ENCODE measurements at places on chromosomes 11 and 22.

DNA sequence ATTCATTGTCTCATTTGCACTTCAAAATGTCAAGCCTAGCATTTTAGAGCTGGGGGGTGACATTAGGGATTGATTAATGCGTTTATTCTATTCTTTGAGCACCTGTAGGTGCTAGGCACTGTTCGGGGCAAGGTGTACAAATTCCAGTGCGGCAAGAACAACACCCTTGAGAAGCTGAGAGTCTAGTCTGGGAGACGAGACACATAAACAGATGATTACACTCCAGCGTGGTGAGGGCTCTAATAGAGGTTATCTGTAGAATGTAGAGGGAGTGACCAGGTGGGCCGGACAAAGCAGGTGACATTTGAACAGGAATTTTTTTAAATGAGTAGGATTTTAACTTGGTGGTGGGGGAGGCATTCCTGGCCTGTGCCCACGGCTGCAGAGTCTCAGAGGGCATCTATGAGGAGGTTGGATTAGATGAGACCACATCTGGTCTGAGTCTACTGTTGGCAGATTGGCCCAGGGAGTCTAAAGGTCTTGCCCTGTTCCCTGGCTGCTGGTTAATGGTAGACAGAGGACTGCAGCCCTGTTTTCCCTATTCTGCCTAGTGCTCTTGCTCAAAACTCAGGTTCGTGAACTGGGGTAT is 970 bp downstream of the CAT start:
- no peak for DNase-seq

- peak; percentile 48 for DNase-seq
Observed at GRCh38 chr11:133966921-133967598, 10.3 kb upstream of the IGSF9B start.

- no peak for DNase-seq
Observed at GRCh38 chr11:75558939-75559843, 2.9 kb upstream of the SERPINH1 start.

DNA sequence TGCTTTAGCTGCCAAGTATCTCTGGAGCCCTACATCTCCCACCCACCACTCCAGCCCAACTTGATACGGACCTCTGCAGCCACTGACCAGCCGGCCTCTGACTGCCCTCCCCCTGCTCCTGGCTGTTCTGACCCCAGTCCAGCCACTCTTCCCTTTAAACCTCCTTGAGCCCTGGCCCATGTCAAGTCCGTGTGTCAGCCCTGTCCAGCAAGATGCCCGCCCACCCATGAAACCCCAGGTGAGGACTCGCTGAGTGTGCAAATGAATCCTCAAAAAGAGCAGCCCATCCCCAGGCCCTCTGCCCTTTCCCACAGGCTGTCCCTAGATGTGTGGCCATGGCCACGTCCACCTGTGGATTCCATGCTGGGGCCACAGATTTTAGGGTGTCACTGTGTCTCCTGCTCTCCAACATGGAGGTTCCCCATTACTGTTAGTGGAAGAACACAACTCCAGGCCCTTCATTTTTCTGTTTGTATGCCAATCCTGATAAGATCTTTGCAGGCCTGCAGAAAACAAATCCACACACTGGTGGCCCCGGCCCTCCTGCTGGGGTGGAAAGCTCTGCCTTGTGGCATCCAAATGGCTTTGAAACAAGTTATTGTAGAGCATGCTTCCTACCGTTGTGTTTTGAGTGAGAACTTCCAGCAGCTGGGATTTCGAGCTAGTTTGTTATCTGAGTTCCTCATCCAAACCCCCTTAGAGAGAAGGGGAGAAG is 22.7 kb upstream of the ADORA2A start:
- DNase-seq = no peak

- DNase-seq = no peak
Observed at GRCh38 chr22:24355574-24355973, 71.8 kb upstream of the ADORA2A start.

- DNase-seq = no peak
Observed at GRCh38 chr11:116688202-116688540, 84.6 kb downstream of the BUD13 start.

- DNase-seq = no peak
Observed at GRCh38 chr11:19244621-19245020, 3.9 kb upstream of the E2F8 start.

GRCh38 chr11:69227271-69227670 is 66.7 kb upstream of the MYEOV start:
- no peak for DNase-seq

- no peak for DNase-seq
Observed at GRCh38 chr11:128785141-128785540, 82.0 kb downstream of the KCNJ1 start.

DNA sequence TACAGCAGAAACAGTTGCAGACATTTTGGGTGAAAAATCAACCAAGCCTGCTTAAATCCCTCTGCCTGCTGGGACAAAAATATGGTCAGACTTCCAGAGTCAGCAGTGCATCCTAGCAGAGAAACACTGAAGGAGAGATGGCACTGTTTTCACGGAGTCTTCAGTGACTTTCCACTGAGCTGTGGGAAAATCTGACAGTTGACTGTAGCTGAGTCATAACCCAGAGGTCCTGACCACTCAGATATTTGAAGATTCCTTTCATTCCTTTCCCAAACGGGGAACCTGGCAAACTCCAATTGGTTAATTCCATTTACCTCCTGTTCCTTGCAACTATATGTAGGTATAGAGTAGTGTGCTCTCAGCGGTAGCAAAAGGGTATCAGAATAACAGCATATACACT is 20.9 kb upstream of the UPB1 start:
- DNase-seq = no peak

DNA sequence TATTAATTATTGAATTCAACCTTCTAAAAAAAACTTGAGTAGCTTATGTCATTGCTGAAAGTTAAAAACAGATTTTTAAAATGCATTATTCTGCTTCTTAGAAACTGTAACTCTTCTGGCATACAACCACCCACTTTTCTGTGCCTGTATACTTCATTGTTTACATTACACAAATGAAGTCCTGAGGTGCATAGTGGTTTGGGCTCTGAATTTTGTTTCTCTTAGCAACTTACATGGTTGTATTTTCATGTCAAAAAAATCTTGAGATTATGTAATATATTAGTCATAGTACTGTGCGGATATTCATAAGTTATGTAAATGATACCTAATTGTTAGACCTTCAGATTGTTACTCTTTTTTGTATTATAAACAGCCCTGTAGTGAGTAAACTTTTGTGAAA is 12.2 kb downstream of the SC5D start:
- DNase-seq = no peak

DNA sequence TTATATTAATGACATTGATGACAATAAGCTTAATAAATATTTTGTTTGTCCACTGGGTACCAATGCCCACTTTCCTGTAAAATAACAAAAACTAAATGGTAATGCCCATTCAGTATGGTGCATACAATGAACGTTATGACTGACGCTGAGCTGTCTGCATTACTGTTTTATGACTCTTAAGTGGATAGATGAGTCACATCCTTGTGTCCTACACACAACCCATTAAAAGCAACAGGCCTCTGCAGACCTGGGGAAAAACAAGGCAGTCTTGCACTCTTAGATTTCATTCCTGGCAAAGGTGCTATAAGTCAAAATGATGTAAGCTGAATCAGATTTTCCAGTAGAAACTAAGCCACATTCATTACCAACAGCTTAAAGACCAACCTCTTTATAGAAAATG is 176.3 kb upstream of the TMEM45B start:
- DNase-seq = no peak

DNA sequence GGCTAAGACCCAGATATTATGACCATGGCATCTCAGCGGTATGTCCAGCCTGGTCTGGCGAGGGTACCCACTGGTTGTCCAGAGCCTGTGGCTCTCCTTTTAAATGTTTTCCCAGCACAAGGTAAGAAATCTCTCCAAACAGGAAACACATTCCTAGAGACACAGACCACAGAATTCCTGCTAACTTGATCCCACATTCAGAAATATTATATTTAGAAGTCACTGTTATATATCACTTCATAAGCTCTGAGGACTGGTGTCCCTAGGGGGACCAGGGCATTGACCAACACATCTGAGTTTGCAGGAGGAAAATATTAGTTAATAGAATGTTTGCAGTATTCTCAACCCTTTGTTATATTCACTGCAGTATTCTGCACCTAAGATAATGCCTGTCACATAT is 23.1 kb downstream of the TMPRSS13 start:
- no peak for DNase-seq

GRCh38 chr22:19016081-19016766 is 80.1 kb upstream of the PRODH start:
- no peak for DNase-seq

GRCh38 chr11:56693428-56693827 is 5.5 kb upstream of the OR9G1 start:
- no peak for DNase-seq

DNA sequence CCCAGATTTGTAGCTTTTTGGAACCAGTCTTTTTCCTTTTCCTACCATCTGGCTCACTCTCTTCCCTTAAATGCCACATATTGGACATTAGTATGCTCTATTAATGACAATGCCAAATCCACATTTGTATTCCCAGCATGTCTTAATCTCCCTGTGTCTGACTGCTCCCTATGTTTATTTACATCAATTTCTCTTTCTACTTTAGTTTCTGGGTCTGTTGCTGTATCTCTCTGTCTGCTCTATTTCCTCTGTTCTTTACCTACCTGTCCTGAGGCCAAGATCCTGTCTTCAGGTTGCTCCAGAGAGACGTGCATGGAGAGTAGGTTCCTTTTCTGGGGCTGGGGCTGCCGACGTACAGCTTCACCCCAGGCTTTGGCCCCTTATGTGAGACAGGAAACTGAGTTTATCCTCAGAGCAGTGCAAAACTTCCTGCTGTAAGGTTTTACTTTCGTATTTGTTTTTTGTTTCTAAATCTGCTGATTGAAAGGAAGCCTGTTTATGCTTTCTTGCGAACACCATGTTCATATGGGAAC is 25.6 kb downstream of the OR2AG2 start:
- peak; percentile 26 for DNase-seq

Measured in C1 segment of cervical spinal cord (tissue), 14 donors.